ENCODE measurements at places on chromosomes 4 and X.

GRCh38 chrX:56248492-56248891, 16.3 kb downstream of the KLF8 start:
- peak; percentile 18 for DNase-seq

GRCh38 chrX:27162496-27162895, 300.6 kb downstream of the PPP4R3C start:
- no peak for DNase-seq

GRCh38 chrX:2552621-2553201, 51.9 kb upstream of the DHRSX start:
- DNase-seq, result no peak

GRCh38 chr4:105976915-105977314, 81.6 kb downstream of the NPNT start:
- no peak for DNase-seq

DNA sequence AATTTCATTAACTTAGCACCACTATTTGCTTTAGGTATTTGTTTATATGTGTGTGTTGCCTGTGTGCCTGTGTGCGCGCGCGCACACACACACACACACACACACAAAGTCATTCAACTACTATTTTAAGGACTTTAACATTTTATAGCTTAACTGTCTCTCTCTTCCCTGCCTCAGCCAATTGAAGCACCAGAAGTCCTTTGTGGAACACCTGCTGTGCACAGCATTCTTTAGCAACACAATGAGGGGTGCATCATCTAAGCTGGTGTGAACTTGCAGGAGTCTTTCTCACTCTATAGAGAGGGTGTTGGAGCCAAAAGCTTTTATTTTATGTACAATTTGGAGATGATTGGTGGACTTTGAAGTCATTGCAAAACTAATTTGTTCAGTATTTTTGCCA, 31.3 kb downstream of the SLIT2 start:
- no peak for DNase-seq

- DNase-seq, result peak; percentile 14
Measured at GRCh38 chrX:71618303-71618721, at the start of gene CXCR3. TSS of gene CXCR3 (minus strand) at chrX:71618511. CDS start at chrX:71618449, 62 bp downstream.

- no peak for DNase-seq
Measured at GRCh38 chrX:150324919-150325318, 38.2 kb upstream of the MAMLD1 start.

GRCh38 chrX:74280759-74281158, 23.2 kb upstream of the ZCCHC13 start:
- no peak for DNase-seq

GRCh38 chrX:100048156-100048555, 361.9 kb downstream of the PCDH19 start:
- no peak for DNase-seq

DNA sequence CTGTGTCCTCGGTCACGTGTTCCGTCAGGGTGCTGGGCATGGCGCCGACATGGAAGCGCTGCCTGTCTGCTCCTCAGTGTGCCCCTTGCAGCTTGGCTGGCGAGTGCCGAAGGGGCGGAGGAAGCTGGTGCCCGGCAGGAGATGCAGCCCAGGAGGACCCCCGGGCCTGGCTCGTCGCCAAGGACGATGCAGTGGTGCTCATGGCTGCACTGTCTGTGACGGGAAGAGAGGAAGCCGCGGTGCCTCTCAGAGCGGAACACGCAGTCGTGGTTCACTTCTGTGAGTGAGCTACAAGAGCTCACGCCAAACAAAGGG, 38.1 kb downstream of the FGFRL1 start:
- peak; percentile 6 for DNase-seq

DNA sequence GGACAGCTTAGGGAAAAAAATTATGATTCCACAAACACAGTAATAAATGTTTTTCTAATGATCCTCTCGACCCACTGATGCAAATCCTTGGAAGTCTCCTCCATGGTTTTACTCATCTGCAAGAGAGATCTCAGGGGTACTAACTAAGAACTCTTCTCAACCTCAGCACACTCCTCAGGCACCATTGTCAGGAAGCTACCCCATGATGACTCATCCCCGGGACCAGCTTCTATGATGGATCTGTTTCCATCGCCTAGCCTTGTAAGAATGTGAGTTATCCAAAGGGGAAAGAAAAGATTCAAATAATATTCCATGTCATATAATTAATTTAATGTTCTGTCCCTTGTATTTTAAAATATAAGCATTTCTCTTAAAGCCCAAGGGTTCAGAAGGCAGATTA, 816.1 kb upstream of the IGFBP7 start:
- no peak for DNase-seq

DNA sequence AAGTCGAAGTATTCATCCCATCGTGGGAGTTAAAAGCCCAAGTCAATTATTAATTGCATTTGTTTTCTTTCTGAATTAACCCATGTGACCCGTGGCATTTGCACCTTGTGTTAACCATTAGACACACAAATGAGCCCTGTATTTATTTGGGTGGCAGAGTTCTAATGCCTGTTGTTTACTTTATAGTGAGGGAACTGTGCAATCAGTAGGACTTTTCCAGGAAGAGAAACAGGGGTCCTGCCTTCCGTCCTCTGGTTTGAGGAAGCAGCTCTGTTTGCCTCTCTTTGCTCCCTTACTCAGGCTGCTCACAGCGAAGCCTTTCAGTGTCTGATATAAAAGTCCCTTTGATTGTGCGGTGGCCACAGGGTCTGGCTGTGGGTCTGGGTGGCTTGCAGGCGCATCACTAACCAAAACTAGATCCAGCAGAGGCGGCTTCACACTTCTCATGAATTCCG, 263.6 kb downstream of the PTTG2 start:
- no peak for DNase-seq

- DNase-seq, result no peak
Measured at GRCh38 chrX:10944136-10944885, 166.8 kb upstream of the HCCS start.

DNA sequence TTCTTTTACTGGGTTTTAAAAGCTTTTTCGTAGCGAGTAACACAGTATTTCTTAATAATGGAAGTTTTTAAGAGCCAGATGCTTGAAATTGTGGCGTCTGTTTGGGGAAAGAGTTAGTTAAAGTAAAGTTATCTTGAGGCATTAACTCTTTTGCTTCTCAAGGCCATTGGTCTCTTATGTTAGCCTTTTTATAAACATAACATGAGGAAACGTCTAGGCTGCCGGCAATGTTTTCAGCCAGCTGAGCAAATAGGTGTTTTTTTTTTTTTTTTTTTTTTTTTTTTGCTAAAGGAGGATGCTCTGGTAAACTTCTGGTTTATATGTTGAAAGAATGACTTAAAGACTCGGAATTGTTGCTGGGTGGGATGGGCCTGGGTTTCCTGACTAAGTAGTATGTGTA, 51.1 kb upstream of the RBMX start:
- DNase-seq, result no peak

DNA sequence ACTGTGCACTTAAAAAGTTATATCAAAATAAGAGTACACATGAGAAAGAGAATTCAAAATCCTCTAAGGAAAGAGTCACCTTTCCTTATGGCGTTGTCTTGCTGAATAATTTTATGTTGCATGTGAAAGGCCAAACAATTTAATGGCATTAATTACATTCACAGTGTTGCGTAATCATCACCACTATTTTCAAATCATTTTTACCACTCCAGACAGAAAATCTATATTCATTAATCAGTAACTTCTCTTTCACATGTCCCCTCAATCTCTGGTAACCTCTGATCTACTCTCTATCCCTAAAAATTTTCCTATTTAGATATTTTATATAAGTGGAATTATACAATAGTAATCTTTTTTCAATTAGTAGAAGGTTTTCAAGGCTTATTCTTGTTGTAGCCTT, 283.0 kb downstream of the CXXC4 start:
- no peak for DNase-seq

- DNase-seq, result no peak
Measured at GRCh38 chrX:70129816-70130215, 3.4 kb upstream of the IGBP1 start.

- DNase-seq, result no peak
Measured at GRCh38 chr4:80507507-80507906, 172.0 kb downstream of the CFAP299 start.

GRCh38 chrX:9865804-9866472, 79.7 kb downstream of the SHROOM2 start:
- no peak for DNase-seq

GRCh38 chr4:98338761-98339438, 77.7 kb downstream of the RAP1GDS1 start:
- no peak for DNase-seq

- no peak for DNase-seq
Measured at GRCh38 chrX:10875995-10876394, 235.1 kb upstream of the HCCS start.

DNA sequence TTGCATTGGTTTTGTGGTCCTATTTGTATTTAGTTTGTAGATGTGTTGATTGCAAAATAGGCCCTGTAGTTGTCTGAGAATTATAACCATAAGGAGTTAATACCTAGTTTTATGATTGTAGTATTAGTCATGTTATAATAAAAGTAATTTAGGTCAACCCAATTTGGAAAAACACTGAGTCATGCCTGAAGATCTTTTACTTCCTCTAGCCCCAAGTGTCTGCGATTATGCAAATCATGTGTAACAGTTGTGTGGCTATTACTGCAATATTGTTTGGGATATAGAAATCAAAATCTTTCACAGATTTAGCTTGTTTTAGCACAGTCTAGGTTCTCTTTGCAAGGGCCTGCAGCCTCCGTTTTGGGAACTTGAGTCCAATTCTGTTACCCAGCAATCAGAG, 12.6 kb downstream of the SRD5A3 start:
- DNase-seq, result no peak

DNA sequence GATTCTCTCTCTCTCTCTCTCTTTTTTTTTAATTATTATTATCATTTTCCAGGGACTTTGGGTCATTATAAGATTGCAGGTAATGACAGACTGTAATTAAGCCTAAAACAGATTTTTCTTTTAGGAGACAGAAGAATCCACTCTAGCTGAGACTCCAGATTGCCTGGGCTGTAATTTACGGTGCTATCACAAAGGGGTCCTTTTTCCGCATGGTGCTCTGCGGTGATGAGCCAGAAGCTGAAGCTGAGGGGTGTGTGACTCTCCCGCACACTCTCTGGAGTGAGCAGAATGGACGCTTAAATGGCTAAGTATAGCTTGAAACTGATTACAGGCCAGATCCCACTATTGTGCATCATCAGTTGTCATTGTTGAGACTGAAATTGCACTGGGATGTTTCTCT, 50.0 kb downstream of the LGI2 start:
- no peak for DNase-seq

DNA sequence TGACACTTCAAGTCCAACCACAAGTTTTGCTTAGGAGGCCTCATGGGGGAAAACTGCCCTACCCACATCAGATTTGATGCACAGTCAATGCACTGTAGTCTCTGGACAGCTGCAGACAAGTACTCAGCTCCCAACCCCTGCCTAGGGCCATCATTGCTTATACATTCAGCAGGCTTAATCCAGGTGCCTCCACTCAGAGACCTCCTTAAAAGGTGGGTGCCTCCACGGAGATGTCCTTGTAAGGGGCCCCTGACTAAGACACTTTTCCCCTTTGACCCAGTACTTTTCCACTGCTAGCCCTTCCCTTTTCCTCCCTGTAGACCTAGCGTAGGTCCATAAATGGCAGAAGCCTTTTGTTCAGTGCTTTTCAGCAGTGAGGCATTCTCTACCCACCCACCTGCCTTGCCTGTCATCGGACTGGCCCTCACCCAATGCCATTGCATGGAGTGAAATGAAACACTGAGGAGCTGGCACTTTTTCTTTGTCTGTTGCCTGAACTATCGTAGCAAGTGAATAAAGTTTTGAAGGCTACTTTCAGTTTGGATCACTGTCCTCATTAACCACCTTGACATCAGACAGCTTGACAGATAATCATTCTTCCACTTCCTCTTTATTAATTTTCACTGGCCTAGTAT, 23.8 kb upstream of the PLK4 start:
- no peak for DNase-seq

- no peak for DNase-seq
Measured at GRCh38 chr4:129362691-129363274, 266.8 kb downstream of the C4orf33 start.

- DNase-seq, result no peak
Measured at GRCh38 chr4:106875340-106875739, 160.8 kb downstream of the DKK2 start.

DNA sequence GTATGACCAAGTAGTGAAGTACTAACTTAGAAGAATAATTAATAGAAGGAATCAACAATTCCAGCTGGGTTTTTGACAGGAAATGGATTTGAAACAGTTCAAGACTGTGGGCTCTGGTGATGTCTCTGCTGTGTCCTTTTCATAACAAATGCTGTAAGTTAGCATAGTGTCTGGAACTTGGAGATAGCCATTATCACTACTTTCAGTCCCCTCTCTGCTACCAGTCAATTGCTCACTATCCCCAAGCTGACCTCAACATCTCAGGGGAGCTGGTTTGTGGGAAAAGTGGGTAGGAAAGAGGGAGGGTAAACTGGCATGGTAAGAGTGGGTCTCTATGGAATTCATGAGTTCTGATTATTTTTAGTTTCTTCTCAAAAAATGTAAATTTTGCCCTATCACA, 231.4 kb upstream of the MID1 start:
- no peak for DNase-seq

GRCh38 chrX:15336023-15336413, 695 bp upstream of the PIGA start:
- DNase-seq, result peak; percentile 34

DNA sequence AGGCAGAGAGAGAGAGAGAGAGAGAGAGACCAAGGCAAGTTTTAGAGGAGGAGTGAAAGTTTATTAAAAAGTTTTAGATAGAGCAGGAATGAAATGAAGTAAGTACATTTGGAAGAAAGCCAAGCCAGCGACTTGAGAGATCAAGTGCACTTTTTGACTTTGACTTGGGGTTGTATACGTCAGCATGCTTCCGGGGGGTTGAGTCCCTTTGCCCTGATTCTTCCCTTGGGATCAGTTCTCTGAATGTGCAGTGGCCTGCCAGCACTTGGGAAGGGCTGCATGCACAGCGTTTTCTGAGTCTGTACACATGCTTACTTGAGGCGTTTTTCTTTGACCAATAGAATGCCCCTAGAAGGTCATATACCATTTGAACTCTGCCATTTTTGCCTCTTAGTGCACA, 400.5 kb downstream of the PDGFC start:
- no peak for DNase-seq

GRCh38 chrX:149643496-149643895, 11.9 kb upstream of the TMEM185A start:
- DNase-seq, result no peak

DNA sequence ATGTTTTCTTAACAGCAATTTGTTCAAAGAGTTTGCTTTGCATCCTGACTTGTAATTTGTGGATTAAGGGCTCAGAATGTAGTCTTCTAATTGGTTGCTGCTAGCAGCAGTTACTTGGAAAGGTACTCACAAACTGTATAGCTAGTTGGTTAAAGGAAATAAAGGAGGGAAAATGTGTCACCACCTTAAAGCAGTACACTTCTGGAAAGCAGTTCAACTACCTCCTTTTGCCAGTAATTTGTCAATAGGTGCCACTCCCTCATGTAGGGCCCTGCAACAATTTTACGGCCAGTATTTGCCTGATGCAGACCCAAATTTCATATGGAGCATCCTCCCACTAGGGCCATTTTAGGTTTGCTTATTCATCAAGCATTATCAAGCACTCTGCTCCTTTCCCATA, 20.8 kb downstream of the AMOT start:
- DNase-seq, result no peak

GRCh38 chr4:48602763-48603162, 112.7 kb downstream of the ZAR1 start:
- DNase-seq, result no peak

GRCh38 chr4:124526331-124526730, 186.2 kb downstream of the ANKRD50 start:
- no peak for DNase-seq

All from T-helper 17 cell (primary cell).